Ammon's horn (tissue), 1 donor: ENCODE measurements at places on chromosomes 2 and 18.

- no peak for DNase-seq
Observed at GRCh38 chr2:143575340-143575739, 446.1 kb downstream of the ARHGAP15 start.

DNA sequence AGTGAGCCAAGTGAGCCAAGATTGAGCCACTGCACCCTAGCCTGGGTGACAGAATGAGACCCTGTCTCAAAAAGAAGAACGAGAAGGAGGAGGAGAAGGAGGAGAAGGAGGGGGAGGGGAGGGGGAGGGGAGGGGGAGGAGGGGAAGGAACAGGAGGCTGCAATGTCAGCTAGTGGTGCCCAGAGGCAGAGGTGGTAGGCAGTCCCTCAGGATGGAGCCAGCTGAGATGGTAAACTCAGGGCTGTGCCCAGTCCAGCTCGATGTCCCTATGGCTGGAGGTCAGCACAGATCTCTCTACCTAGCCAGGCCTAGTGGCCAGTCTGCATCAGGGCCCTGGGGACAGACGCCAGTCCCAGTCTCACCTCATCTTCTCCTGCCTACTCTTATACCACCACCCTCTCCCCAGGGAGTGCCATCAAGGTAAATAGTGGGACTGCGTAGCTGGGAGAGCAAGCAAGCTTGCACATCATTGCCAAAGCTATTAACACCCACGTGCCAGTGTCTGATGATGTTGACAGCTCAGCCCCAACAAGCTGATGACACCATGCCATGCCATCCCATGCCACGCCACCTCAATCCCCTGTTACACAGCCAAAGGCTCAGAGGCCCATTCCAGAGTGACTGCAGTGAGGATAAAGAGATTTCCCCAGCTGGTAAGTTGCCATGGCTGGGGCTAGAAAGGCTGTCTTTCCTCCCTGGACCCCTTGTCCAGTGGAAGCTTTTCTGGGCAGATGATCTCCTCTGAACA lies 7.6 kb upstream of the PLB1 start:
- DNase-seq = no peak

DNA sequence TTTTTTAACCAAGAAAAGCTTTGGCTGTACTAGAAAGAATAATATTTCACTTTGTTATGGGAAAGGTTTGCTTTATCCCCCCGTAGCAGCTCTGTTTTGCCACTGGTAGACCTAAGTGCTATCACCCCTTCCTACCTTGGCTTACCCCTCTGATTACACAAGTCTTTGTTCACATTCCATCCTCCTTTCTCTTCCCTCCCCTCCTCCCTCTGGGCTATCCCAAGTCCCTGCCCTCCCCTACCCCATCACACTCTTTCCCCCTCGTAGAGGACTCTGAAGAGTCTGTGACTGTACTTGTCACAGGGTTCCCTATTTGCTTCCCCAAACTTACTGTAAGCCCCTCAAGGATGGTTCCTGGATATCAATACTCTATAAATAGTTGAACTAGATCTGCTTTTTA lies 152.9 kb upstream of the NOSTRIN start:
- DNase-seq = no peak

DNA sequence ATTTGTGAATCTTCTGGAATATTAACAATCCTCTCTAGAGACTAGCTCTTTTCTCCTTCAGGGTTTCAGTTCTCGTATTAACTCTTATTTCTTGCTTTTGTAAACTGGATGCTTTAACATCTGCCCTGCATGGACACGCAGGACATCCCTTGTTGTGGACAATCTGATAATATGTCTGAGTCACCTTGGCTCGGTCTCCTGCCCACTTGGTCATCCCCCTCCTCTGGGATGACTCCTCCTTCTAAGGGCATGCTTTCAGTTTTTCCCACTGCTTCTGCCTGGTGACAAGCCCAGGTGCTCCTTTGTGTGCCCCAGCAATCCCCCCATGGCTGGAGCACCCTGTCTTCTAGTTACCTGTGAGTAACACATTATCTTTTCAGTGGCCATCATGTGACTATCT lies 460.5 kb downstream of the DSC3 start:
- DNase-seq = no peak

DNA sequence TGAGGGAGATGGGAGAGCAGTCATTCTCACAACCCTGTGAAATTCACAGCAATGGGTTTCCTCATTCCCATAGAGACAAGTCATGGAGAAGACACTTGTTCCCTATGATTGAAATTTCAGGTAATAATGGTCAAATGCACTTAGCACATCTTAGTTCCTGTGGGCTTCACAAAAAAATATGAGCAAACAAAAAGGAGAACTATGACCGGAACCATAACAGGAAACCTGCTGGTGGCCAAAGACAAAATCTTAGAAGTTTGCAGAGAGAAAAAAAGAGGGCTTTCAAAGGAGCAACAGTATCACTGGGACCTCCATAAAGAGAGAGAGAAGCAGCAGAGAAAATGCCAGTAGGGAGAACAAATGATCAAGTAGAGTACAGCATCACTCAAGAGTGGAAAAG lies 138.9 kb upstream of the APCDD1 start:
- no peak for DNase-seq

DNA sequence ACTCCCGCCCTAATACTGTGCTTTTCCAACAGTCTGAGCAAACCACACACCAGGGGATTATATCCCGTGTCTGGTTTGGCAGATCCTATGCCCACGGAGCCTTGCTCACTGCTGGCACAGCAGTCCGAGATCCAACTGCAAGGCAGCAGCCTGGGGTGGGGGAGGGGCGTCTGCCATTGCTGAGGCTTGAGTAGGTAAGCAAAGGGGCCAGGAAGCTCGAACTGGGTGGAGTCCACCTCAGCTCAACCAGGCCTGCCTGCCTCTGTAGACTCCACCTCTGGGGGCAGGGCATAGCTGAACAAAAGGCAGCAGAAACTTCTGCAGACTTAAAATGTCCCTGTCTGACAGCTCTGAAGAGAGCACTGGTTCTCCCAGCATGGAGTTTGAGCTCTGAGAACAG lies 44.2 kb downstream of the LNPK start:
- no peak for DNase-seq

DNA sequence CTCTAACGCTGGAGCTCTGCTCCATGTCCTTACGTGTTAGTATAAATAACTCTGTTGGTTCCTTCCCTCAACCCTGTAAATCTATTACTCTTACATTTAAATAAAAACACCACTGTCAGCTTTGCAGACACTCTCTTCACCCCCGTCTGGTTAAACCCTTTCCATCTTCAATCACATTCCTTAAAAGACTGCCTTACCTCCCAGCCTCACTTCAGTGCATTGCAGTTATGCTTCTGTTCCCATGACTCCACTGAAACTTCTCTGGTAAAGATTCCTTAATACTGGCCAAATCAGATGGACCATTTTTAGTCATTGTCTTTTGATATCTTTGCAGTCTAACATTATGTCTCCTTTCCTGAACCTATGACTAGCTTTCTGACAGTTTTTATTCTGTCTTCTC lies 61.7 kb downstream of the EML4 start:
- DNase-seq = no peak

DNA sequence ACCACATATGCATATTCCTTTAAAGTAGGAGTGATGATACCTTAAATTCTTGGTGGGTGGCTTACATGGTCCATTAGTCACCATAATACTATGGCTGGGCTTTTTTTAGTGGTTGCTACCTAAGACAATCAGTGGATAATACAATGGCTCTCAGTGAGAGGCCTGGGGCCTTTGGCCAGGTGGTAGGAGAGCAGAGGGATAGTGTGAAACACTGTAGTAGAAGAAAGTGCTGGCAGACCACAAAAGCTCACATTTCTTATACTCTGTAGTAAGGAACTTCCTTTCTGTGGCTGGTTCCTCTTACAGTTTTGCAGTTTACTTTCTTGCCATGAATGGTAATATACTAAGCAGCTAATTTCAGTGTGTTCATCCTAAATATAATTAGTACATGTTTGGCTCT lies 583.5 kb downstream of the XIRP2 start:
- DNase-seq = no peak

GRCh38 chr2:118633371-118634018 lies 214.0 kb downstream of the EN1 start:
- DNase-seq = no peak

GRCh38 chr2:1674276-1674675 lies 70.0 kb downstream of the PXDN start:
- DNase-seq = no peak

GRCh38 chr2:20638646-20639430 lies 12.1 kb downstream of the HS1BP3 start:
- no peak for DNase-seq

GRCh38 chr18:26457195-26457594 lies 91.2 kb downstream of the KCTD1 start:
- no peak for DNase-seq
